ENCODE measurements at places on chromosomes 3 and 15.

DNA sequence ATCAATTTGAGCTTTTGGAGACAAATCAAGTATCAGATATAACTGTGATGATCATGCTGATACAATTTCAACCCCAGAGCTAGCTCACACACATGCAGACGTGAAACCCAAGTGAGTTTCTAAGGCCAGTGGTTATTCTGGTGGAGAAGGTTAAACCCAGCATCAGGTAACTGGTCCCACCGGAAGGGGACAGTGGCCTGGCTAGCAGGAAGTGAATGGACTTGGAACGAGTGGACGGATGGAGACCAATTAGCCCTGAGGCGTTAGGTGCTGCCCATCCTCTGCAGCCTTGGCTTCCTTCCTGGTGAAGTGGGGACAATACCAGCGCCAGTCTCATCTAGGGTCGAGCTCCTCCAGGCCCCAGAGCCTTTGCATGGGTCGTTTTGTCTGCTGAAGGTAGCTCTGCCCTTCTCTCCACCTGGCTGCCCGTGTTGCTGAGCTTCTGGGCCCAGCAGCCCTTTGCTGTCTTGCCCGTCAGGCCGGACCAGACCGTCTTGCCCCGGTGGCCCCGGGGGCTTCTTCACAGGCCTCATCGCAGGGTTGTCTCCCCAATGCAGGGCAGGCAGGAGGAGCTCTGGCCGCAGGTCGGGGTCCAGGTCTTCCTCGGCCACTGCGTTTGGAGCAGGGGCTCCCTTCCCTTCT is 915 bp upstream of the KCTD6 start:
- no peak for DNase-seq

DNA sequence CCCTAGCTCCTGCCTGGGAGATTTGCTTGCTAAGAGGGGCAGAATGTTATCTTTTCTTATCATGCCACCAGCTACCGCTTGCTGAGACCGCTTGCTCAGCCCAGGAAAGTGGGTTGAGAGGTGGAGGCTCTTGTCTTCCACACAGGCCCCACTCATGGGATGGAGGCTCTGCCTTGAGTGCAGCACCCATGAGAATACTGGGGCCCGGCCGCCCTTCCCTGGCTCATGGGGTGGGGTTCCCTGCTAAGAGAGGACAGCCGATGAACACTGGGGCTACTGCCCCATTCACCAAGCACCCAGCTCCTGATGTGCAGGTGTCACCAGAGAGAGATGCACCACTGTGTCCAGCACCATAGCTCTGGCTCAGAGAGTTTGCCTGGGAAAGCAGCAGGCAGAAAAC is 55.2 kb downstream of the HMCES start:
- no peak for DNase-seq

DNA sequence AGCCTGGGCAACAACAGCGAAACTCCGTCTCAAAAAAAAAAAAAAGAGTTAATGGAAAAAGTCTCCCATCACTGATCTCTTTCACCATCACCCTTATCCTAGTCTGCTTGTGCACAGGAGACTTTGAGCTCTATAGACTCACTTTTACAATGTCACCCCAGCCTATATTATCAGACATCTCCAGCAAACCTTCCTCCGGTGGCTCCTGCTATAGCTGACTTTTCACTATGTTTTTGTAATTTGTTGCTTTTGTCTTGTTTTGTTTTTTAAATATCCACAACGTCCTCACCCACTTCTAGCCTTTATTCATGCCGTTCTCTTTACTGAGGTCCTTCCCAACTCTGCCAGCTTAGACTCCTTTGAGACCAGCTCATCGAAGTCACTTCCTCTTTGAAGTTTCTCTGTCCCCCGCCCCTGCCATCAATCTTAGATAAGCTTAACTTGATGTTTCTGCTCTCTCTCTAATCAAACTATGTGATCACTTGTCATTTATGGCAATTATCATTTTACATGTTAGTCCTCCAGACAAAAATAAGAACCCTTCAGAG is 82.7 kb upstream of the CHD2 start:
- DNase-seq = no peak

DNA sequence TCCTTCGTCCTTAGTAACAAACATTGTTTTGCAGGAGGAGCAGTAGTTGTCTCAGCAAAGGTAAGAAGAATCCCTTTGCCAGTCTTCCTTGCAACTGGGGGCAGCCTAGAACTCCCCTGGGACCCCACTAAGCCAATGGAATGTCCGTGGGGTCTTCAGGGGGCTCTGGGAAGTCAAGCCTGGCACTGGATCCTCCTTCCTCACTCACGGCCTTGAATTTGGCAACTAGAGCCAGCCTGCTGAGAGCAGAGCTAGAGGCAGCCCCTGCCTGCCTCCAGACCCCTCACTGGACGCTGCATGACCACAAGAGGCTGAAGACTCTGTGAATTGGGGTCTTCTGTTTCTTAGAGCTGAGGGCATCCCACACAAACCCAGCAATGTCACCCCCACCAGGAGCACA is 18.6 kb upstream of the PRR23E start:
- no peak for DNase-seq

GRCh38 chr15:84634228-84634837 is 19.8 kb downstream of the WDR73 start:
- no peak for DNase-seq

GRCh38 chr3:4492208-4493013 is 737 bp upstream of the ITPR1 start:
- no peak for DNase-seq

All from D721Med (cell line).